SW 1271 (cell line): ENCODE measurements at places on chromosomes 6 and 20.
A peak's percentile ranks its signal among the peaks of the same experiment; 100 is the strongest.

- no peak for DNase-seq
Observed at GRCh38 chr6:158191761-158192160, 23.6 kb downstream of the GTF2H5 start.

GRCh38 chr6:41372832-41373626 is 37.6 kb downstream of the NCR2 start:
- no peak for DNase-seq

DNA sequence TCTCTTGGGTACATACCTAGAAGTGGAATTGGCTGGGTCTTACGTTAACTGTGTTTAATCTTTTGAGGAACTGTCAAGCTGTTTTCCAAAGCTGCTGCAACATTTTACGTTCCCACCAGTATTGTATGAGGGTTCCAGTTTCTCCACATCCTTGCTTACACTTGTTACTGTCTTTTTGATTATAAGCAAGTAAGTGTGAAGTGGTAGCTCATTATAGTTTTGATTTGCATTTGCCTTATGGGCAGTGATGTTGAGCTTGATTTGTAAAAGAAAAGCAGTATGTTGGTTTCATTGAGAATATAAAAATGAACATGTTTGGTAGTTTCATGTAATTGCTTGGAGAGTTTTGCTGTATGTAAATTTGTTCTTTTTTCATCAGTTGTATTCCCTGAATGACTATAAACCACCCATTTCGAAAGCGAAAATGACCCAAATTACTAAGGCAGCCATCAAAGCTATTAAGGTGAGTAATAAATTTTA is 40.4 kb downstream of the SCAF8 start:
- no peak for DNase-seq

DNA sequence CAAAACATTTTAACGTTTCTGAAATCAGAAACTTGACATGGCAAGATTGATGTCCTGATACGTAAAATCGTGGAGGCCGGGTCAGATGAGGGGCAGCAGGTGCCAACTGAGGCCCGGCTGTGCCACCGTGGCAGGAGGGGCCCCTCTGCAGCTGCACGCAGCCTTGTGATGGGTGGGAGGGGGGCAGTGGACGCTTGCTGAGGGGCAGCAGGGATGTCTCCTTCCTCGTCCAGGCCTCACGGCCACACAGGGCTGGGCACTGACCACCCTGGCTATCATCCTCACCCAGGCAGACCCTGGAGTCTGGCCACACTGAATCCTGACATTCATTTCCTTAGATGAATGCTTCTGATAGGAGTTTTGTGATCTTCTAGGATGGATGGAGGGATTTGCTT is 114.7 kb downstream of the ERMARD start:
- DNase-seq, result no peak

- DNase-seq, result peak; percentile 58
Observed at GRCh38 chr20:45095805-45096238, 5.1 kb downstream of the KCNS1 start.

DNA sequence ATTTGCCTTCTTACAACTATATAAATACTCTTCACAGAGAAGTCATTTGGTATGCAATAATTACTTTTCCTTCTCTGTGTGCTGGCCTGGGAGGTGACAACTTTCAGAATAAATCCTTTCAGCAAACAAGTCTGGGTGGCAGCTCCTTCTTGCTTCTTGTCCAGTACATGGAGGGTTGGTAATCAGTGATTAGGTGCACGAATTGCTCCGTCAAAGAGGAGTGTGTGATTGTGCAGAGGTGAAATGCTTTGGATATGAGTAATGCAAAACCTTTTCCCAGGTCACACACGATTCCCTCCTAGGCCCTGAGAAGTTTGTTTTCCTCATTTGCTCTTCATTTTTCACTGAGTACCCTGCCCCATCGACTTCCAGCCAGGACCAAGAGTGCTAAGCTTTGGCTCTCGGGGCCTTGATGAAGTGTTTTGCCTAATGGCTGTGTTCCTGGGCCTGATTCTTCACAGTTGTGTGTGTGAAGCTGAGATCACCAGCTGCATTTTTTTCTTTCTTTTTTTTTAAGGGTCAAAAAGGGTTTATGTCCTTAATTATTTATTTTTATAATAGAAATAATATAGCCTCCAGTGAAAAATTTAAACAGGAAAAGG is 216.5 kb downstream of the ZMYND8 start:
- DNase-seq, result no peak

GRCh38 chr6:19805129-19805481 is 32.1 kb upstream of the ID4 start:
- peak; percentile 39 for DNase-seq
